ENCODE measurements at places on chromosomes 3 and 15.

DNA sequence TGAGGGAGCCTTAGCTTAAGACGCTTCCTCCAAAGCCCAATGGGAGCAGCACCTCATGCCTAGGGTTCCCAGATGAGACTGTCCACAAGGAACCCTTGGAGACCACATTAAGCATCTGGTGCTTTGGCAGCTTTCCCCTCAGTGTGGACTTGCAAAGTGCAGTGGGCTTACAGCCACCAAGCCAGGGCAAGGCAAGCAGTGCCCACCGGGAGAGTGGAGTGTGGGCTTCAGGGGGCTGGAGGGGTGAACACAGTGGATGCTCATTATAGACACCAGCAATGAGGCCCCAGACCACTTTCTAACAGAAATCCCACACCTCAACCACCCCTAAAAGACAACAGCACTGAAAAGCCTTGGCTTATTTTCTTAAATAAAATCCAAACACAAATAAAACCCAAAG lies 9.1 kb upstream of the MUSTN1 start:
- no peak for DNase-seq

DNA sequence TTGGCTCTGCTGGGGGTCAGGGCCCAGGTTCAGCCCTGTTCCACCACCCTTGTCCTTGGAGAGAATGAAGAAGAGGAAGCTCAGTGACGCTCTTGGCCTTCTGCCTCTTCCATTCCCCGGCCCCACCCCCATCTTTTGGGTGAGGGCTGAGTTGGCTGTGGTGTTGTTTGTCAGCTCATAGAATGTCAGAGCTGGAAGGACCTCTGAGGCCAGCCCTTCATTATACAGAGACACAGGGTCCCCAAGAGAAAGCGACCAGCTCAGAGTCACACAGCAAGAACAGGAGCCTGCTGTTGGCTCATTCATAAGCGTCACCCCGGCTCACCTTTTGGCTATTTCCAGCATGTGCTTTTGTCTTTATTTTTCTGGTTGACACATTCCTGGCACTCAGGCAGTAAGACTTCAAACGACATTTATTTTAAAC lies 68.2 kb downstream of the AAGAB start:
- DNase-seq, result no peak

GRCh38 chr3:36700537-36701248 lies 63.7 kb downstream of the DCLK3 start:
- peak; percentile 72 for DNase-seq

- DNase-seq, result no peak
Observed at GRCh38 chr3:87236093-87236492, 9.0 kb downstream of the CHMP2B start.

GRCh38 chr15:33581032-33581431 lies 270.3 kb downstream of the RYR3 start:
- peak; percentile 68 for DNase-seq

DNA sequence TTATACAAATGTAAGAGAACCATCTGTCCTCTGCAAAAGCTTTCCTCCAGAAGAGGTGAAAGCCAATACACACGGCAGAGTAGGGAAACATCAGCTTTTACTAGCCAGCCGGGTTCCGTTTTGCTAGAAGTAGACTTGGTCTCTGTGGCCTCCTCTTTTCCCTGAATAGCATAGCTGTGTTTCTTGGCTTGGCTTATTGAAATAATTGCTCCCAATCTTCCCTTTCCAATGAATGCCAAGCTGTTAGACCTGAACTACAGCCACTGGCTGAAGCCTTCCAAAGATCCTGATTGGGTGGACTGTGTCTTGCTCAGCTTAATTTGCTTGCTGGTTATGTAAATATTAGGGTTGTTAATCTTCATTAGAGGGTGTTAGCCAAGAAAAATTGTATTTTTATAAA lies 157.8 kb upstream of the ROPN1 start:
- DNase-seq, result no peak

DNA sequence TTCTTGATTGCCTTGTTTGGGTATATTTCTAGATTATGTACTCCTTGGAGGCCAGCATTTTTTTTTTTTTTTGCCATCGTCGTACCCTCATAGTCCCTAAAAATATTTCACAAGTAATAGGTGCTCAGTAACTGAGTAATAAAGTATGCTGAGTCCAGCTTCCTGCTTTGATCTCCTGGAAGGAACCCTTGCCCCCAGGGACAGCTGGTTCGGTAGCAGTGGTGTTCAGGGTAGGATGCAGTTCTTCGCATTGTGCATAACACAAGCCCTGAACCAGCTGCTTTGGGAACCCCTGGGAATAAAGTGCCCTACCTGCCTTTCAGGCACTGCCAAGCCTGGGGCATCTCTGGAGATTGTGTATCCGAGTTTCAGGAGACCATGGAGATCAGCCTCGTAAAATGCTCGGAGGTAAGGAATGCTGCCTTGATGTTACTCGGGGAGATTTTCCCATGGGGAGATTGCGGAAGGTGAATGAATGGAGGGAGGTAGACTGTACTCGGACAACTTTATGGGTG lies 7.6 kb downstream of the MYZAP start:
- no peak for DNase-seq

DNA sequence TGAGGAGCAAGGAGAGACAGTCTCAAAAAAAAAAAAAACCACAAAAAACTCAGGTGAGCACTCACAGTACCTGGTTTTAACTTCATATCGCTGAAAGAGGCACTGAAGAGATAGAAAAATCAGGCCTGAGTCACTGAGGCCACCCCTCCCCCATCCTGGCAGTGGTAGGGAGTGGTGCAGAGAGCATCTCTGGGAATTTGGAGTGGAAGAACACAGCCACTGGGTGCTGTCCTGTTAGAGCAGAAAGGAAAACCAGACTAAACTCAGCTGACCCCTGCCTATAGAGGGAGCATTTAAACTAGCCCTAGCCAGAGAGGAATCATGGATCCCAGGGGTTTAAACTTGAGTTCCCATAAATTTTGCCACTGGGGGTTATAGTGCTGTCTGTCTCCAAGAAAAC lies 22.2 kb upstream of the DNAJC13 start:
- no peak for DNase-seq

GRCh38 chr3:71780430-71780829 lies 4.5 kb downstream of the PROK2 start:
- no peak for DNase-seq
